Left cardiac atrium (tissue), 4 donors: ENCODE measurements at places on chromosomes 13 and 19. TPM values are rescaled to one million over a fixed set of nuclear protein-coding genes. Genes with fewer than 3 reads are reported as not detected.
A peak's percentile ranks its signal among the peaks of the same experiment; 100 is the strongest.

DNA sequence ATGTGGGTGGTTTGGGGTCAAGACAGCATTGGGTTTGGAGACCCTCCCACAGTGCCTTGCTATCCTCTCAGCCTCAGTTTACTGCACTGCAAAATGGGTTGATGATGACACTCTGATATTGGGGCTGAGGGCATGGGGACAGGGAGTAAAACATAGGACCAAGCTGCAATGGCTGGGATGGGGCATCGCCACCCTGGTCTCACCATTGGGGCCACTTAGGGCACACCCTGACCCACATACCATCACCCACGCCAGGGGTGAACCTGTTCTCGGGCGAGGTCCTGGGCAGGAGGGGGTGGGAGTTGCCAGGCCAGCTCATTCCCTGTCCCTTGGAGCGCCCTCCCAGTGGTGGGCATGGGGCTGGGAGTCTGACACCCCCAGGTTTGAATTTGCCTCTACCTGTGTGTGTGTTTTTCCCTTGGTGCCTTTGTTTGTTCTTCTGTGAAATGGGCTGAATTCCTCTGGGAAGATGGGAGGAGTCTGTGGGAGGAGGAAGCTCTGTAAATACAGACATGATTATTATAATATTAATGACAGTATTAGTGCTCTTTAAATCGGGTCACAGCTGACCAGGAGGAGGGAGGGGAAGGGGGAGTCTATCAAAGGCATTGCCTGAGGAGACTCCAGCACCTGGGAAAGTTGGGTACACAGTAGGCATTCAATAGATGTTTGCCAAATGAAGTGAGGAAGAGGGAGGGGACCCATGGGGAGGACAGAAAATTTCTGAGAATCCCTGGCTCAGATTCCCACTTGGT is 2.2 kb upstream of the FCHO1 start:
- DNase-seq, result no peak

The SIGLECL1 gene
- not detected for total RNA-seq

GRCh38 chr13:40460116-40460515 is 206.3 kb downstream of the FOXO1 start:
- DNase-seq, result no peak

- DNase-seq, result no peak
Measured at GRCh38 chr19:31512181-31512970, 163.1 kb upstream of the TSHZ3 start.

The FFAR1 gene
- total RNA-seq, result not detected

GRCh38 chr13:106440866-106441265 is 94.6 kb downstream of the EFNB2 start:
- DNase-seq, result no peak

The CEACAM7 gene
- total RNA-seq, result not detected

The NEK3 gene
- total RNA-seq, result 9.2 TPM

DNA sequence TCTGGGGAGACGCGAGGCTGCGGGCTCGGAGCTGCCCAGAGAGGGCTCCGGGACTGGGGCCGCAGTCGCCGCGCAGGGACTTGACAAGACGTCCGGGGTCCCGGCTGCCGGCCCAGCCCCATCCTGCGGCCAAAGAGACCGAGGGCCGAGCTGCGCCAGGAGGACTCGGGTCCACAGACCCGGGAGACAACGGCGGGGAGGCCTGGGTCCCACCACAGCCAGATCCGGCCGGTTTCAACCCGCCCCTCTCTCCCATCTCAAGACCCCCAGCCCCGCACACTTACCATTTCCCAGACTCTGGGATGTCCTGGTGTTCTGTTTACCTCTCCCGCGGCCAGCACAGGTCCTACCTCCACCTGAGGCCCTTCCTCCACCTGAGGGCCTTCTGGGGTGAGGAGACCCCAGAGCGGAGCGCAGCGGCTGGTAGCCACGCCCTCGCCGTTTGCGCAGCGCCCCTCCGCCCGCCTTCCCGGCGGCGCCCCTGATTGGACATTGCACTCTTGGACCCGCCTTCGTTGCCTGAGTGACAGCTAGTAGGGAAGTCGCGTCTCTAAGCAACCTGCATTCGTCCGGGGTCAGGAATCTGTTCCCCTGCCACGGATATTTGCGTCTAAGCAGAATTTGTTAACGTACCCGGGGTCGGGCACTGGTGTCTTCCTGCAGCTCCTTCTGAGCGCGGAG is at the start of gene ZNF709:
TSS of gene ZNF709 (minus strand) at position 446 of the 681 bp plus-strand sequence. CDS start at position 287, 159 bp downstream.
- DNase-seq, result peak; percentile 93
